CD4-positive, alpha-beta memory T cell (primary cell): ENCODE measurements at places on chromosomes 11 and 22. TPM values are rescaled to one million over a fixed set of nuclear protein-coding genes. Genes with fewer than 3 reads are reported as not detected.

GRCh38 chr22:38882972-38883622 is 11.1 kb upstream of the CBX6 start:
- no peak overlapping the region for H3K27ac ChIP-seq
- H3K4me3 ChIP-seq: no peak overlapping the region
- H3K4me1 ChIP-seq: peaks cover 26% of the 10 kb centered on the region
- DNase-seq: no peak

DNA sequence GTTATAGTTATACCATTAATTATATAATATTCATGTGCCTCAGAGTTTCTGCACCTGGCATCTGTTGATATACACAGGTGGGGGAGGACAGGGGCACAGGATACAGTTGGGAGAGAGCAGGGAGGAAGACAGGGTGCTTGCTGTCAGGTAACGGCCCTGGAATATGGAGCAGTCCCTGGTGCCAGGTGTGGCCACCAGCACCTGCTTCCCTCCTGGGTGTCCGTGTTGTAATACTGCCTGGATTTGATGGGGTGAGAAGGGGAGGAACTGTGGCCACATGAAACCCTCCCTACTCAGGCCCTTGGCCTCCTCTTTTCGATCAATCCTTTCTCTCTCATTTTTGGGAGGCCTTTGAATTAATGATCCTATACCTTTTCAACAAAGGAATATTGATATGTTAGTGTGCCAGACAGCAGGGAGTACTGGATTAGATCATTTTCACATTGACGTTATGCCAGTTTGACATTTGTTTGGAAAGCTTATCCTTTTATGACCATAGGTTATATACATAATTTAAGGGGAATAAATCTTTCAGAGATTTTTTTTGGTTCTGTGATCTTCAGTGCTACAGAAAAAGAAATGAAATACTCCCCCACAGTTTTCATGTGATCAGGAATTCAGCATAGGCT is 88.6 kb downstream of the TEAD1 start:
- no peak overlapping the region for H3K27ac ChIP-seq
- no peaks in the 10 kb centered on the region for H3K4me1 ChIP-seq
- H3K4me3 ChIP-seq: no peak overlapping the region
- H3K36me3 ChIP-seq: no peaks in the 10 kb centered on the region
- DNase-seq: no peak
- H3K27me3 ChIP-seq: no peaks in the 10 kb centered on the region

- H3K27ac ChIP-seq: no peak overlapping the region
- H3K4me1 ChIP-seq: no peaks in the 10 kb centered on the region
- H3K36me3 ChIP-seq: no peaks in the 10 kb centered on the region
These were observed 748.5 kb downstream of the BRD1 start for GRCh38 chr22:49079027-49079725.

DNA sequence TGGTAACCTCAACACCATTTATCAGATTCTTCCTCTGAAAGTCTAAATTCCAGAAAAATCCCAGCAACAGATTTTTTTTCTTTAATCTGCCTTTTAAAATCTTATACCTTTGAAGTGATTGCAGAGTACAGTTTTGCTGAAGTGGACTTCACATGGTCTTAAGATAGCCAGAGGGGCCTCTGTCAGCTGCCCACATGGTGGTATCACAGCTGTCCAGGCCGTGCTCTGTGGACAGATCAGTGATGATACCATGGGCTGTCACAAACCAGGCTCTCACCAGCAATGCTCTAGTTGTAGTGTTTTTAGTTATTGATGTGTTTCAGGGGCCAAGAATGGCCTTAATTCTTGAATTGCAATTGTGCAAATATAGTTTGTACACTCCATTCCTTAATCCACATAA is 44.0 kb downstream of the PARVA start:
- H3K4me1 ChIP-seq: no peaks in the 10 kb centered on the region
- no peak overlapping the region for H3K4me3 ChIP-seq
- no peak for DNase-seq
- no peaks in the 10 kb centered on the region for H3K27me3 ChIP-seq

The PC gene
- total RNA-seq: 7.7 TPM

GRCh38 chr11:74023276-74023675 is 14.4 kb upstream of the UCP3 start:
- no peak for DNase-seq
- no peaks in the 10 kb centered on the region for H3K36me3 ChIP-seq
- H3K27me3 ChIP-seq: no peaks in the 10 kb centered on the region
- H3K27ac ChIP-seq: no peak overlapping the region
- H3K4me1 ChIP-seq: peaks cover 46% of the 10 kb centered on the region

DNA sequence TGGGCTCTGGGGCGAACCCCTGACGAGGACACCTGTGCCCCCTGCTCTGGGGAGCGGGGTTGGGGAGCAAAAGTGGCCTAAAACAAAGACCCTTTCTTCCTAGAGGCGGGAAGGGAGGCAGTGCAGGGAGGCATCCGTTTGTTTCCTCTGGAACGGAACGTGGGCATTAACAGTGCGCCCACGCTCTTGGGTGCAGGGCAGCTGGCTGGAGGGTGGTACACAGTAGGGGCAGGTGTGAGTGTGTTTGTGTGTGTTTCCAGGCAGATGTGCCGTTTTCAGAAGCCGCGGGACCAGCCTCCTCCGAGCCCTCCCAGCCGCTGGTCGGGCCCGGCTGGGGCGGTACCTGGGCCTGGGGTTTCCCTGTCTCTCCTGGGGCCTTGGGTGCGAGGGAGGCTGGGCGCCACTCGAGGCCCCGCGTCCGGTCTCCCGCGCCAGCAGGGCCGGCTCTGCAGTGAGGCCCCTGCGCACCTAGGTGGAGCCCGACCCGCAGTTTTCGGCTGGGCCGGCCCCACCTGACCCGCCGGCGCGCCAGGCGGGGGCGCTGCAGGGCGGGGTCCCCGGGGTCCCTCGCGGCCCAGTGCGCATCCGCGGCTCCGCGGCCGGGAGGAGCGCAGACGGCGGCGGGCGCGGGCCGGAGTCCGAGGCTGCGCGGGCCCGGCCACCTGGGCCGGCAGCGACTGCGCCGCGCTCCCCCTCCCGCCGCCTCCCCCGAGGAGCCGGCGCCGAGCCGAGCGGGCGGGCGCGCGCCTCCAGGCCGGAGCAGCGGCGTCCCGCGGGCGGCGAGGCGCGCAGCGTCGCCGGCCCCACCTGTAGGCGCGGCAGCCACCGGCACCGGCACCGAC is 1252.7 kb downstream of the BRD1 start:
- no peaks in the 10 kb centered on the region for H3K4me1 ChIP-seq
- no peak for DNase-seq
- no peak overlapping the region for H3K4me3 ChIP-seq
- H3K36me3 ChIP-seq: no peaks in the 10 kb centered on the region
- H3K27me3 ChIP-seq: peaks cover 6% of the 10 kb centered on the region

The XKR3 gene
- not detected for total RNA-seq

DNA sequence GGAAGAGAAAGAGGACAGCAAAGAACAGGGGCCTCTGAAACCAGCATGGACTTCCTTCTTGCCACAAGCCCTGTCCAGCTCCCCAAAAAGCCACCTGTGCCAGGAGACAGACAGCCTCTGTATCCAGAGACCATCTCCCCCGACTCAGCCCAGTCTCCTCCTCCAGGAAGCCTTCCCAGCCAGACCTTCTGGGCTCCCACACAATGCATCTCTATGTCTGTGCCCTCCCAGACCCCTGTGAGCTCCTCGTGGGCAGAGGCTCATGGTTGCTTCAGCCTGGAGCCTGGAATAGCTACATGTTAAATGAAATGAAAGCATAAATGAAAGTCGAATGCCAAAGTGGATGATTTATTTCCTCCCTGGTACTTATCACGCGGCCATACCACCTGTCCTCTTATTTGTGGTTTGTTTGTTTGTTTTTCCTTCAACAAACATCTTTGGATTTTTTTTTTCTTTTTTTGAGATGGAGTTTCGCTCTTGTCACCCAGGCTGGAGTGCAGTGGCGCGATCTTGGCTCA is 7.3 kb upstream of the ARAP1 start:
- no peak overlapping the region for H3K4me3 ChIP-seq
- no peaks in the 10 kb centered on the region for H3K27me3 ChIP-seq
- H3K36me3 ChIP-seq: no peaks in the 10 kb centered on the region

The SLC22A6 gene
- total RNA-seq: not detected

- DNase-seq: no peak
- no peak overlapping the region for H3K27ac ChIP-seq
- no peak overlapping the region for H3K4me3 ChIP-seq
- H3K27me3 ChIP-seq: no peaks in the 10 kb centered on the region
These were observed 5.3 kb downstream of the ADA2 start for GRCh38 chr22:17213976-17214375.

The PGM2L1 gene
- total RNA-seq: 10.4 TPM

The OVOL1 gene
- total RNA-seq: not detected

- H3K4me1 ChIP-seq: no peaks in the 10 kb centered on the region
- H3K36me3 ChIP-seq: no peaks in the 10 kb centered on the region
- no peak for DNase-seq
- no peak overlapping the region for H3K27ac ChIP-seq
- no peaks in the 10 kb centered on the region for H3K27me3 ChIP-seq
These were observed 8.0 kb upstream of the RHOD start for GRCh38 chr11:67048515-67049130.

DNA sequence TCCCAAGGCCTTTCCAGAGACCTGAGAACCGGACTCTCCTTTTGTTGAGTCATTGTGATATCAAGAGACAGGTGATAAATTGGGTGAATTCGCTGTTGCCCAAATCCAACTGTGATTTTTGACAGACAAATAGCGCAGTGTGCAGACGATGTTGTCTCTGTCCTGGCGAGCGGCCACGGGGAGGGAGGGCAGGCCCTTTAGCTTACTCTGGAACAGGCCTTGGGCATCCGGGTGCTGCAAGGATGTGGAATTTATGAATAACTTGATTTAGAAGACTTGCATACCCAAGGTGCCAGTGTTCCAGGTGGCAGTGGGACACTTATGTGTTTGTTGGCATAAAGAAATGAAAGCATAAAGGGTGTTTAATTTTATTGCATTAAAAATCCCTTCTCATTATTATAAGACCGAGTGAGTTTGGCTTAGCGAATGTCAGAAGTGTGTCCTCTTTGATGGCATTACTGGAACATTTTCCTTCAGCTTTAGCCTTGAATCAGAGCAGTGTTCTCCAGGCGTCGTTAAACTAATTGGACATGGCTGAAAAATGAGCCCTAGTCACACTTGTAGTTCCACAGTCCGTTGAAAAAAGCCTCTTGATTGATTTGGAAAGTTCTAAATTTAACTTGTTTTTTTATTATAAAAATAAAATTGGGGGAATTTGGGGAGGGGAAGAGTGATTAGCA is 9.4 kb downstream of the LDLRAD3 start:
- H3K4me3 ChIP-seq: no peak overlapping the region
- no peaks in the 10 kb centered on the region for H3K4me1 ChIP-seq
- H3K27me3 ChIP-seq: no peaks in the 10 kb centered on the region
- no peak overlapping the region for H3K27ac ChIP-seq
- no peak for DNase-seq

The MUC6 gene
- total RNA-seq: not detected

GRCh38 chr11:83034673-83035014 is 37.1 kb downstream of the RAB30 start:
- no peak for DNase-seq
- H3K4me1 ChIP-seq: peaks cover 8% of the 10 kb centered on the region
- H3K4me3 ChIP-seq: no peak overlapping the region
- H3K27me3 ChIP-seq: no peaks in the 10 kb centered on the region
- no peaks in the 10 kb centered on the region for H3K36me3 ChIP-seq
- no peak overlapping the region for H3K27ac ChIP-seq

The DRD2 gene
- not detected for total RNA-seq

The TMX2 gene
- 63.6 TPM for total RNA-seq
